Astrocyte of the cerebellum (primary cell): ENCODE measurements at places on chromosomes 3 and 15.

- no peak for DNase-seq
Measured at GRCh38 chr3:85102781-85103180, 144.0 kb downstream of the CADM2 start.

DNA sequence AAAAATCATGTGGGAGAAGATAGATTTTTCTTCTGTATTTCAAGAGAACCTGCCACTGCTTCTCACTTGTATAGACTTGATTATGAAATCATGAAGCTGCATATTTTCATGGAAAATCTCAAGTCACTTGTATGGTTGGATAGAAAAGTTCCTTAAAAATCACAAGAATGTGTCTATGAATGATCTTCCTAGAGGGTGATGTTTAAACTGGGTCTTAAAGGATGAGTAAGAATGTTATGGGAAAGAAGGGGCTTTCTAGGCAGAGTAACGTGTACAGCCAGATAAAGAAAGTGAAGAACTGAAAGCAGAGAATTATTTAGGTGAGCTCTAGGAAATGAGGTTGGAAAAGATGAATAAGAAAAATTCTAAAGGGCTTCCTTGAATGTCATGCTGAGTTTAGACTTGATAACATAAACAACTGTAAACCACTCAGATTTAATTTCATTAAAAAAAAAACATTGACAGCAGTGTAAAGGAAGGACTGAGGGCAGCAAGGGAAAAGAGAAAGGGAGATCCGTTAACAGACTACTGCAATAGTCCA is 5.0 kb downstream of the CD47 start:
- no peak for DNase-seq

GRCh38 chr3:46928282-46928681 is 48.3 kb downstream of the CCDC12 start:
- no peak for DNase-seq

- no peak for DNase-seq
Measured at GRCh38 chr3:12993517-12994356, 79.5 kb downstream of the IQSEC1 start.

- DNase-seq: no peak
Measured at GRCh38 chr15:44183363-44183762, 11.7 kb downstream of the FRMD5 start.
